ENCODE measurements at places on chromosomes 3 and 15.

DNA sequence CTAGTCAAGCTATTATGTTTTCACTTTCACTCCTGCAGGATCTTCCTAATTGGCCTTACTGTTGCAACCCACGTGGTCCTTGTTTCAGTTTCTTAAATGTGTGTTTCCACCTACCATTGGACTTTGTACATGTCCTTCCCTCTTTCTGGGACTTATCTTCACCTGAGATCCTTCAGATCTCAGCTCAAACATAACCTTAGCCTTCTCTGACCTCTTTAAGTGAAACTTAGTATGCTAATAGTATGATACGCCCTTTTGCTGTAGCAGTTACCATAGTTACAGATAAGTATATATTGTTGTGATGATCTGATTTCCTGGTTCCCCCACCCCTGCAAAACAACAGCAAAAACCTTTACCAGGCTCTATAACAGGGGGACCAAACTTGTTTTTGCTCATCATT, 35.2 kb downstream of the U2SURP start:
- DNase-seq: no peak

- no peak for DNase-seq
Observed at GRCh38 chr15:63385911-63386531, 4.4 kb upstream of the CA12 start.

DNA sequence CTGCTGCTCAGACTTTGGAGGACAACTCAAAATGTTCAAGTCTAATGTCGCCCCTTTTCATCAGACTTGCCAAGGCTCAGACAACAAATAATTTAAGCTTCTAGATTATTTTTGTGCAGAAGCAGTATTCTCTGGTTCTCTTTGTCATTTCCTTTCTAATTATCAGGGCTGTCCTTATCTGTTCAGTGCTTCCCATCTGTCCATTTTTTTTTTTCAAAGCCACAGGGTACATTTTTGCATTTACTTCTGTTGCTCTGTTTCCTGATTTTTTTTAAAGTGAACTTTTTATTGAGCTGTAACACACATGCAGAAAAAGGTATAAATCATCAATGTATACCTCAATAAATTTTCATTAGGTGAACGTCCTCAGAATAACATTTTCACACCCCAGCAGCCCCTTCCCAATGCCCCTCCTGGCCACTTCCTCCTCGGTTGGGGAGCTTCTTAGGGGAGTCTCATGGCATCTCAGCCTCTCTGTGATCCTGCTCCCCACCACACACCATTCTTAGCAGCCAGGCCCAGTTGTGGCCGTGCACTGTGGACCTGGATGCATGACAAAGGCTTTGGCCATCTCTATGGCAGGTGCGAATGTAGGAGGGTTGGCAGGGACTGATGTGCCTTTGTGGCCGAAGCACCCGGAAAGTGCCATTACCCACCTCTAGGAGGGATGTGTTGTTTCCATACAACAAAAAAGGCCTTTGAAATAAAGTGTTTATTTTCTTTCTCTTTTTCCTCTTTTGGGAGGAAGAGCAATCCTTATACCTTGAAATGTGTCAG, 303.5 kb upstream of the LRRFIP2 start:
- no peak for DNase-seq

DNA sequence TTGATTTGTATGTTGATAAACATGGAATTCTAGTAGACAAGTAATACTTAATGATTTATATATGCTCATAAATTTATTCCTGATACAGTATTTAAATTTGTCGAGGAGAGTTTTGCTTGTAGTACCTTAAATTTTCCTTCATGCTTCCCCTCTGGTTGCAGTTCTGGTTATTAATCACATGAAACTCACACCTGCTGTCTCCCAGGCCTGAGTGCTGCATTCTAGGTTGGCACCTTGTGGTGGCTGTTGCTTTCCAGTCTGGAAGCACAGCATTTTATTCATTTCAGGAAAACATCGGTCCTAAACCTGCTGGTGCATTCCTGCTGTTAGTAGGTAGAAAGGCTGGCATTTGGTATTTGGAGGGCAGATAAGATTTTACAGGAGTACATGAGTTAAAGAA, 44.9 kb downstream of the ATP1B3 start:
- DNase-seq: no peak

- DNase-seq: no peak
Observed at GRCh38 chr3:49164983-49165720, 979 bp downstream of the CCDC71 start.

GRCh38 chr3:58122936-58123700, 87.7 kb downstream of the DNASE1L3 start:
- DNase-seq: no peak

GRCh38 chr3:183300996-183301562, 48.0 kb downstream of the B3GNT5 start:
- DNase-seq: no peak

DNA sequence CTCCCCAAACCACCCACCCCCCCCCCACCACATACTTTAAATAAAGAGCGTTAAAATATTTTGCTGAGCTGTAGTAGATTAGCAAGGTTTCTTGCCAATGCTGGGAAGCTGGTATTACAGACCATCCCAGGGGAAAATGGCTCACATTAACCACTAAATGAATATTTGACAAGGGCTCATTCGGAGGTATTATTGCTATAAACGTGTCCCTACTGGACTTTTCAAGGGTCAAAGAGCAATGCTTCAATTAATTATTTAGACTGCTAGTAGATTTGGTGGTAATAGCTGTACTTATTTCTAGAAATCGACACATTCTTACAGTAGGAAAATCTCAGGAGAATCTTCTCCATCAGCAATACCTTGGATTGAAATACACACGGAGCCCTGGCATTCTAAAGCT, 5.2 kb downstream of the SOX2 start:
- DNase-seq: no peak

DNA sequence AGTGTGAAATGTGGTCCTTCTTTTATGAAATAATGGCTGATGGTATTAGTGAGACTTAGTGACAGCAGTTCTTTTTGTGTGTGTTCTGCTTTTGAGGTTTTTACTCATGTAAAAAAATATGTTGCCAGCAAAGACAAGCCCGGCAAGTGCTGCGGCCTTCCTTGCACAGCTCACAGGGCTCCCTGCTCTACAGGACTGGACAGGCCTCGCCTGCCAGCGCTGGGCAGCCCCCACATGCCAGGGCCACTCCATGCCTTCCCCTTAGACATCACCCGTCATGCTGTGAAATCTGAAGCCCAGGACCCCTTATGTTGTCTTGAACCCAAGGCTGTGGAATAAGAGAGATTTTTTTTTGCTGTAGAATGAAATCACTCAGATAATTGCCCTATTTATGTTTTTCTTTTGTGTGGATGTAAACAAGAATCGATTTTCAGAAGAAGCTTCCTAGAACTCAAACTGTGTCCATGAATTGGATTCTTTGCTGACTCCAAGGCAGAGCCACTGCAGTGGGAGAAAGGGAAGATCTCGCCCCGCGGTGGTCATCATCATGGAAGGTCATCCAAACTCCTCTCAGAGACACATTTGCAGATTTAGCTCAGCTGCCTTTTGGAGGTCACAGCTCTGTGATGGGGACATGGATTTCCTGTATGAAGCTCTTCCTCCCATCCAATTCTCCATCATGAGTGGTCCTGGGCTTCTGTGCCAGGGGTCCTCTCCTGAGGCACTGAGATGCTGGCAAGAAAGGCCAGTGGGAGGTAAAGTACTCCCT, 150.8 kb downstream of the ATP10A start:
- no peak for DNase-seq

DNA sequence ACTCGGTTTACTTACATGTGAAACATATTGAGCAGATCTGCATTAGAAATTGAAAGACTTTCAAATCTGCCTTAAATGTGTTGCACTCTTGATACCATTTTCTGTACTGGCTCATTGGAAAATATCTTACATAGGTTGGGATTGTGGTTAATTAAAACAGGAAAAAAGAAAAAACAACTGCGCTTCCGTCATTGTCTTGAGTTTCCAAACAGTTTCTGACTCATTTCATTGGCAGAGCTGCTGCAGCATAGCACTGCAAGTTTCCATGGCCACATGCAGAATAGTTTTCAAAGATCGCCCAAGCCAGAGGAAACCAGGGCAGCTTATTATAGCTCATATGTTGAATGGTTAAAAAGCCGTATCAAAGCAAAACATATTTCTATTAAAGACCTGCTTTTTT, 446.6 kb upstream of the BCHE start:
- DNase-seq: no peak

GRCh38 chr3:41963823-41964222, 1.9 kb upstream of the ULK4 start:
- no peak for DNase-seq

- DNase-seq: no peak
Observed at GRCh38 chr3:171200052-171200749, 173.7 kb upstream of the SLC2A2 start.

- no peak for DNase-seq
Observed at GRCh38 chr3:157868946-157869345, 237.3 kb downstream of the SHOX2 start.

GRCh38 chr3:141646760-141647561, 91.1 kb upstream of the RNF7 start:
- no peak for DNase-seq

GRCh38 chr3:24316887-24317383, 177.7 kb downstream of the THRB start:
- no peak for DNase-seq

GRCh38 chr3:72079369-72079872, 294.5 kb upstream of the PROK2 start:
- DNase-seq: no peak

- no peak for DNase-seq
Observed at GRCh38 chr15:78840661-78841375, 29.6 kb upstream of the ADAMTS7 start.

DNA sequence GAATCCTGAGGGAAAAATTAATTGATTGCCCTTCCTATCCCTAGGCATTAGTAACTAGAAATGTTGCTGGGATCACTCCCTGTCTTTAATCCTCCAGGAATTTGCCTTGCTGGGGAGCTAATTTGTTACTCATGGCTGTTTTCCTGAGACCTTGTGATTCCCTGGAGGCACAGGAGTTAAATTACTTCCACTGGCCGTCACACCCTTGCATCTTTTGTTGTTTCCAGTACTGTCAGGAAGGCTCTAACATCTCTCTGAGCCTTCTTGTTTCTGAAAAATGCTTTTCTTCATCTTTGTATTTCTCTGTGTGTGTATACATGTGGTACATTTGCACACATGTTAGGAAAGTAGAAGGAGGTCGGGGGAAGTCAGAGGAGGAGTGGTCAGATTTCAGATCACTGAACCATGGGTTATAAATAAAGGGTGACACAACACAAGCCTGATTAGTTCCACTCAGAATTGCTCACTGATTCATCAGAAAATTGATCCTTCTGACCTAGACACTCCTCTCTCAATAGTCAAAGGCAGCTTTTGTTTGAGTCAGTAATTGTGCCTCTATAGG, 23.5 kb upstream of the LRRFIP2 start:
- DNase-seq: no peak

DNA sequence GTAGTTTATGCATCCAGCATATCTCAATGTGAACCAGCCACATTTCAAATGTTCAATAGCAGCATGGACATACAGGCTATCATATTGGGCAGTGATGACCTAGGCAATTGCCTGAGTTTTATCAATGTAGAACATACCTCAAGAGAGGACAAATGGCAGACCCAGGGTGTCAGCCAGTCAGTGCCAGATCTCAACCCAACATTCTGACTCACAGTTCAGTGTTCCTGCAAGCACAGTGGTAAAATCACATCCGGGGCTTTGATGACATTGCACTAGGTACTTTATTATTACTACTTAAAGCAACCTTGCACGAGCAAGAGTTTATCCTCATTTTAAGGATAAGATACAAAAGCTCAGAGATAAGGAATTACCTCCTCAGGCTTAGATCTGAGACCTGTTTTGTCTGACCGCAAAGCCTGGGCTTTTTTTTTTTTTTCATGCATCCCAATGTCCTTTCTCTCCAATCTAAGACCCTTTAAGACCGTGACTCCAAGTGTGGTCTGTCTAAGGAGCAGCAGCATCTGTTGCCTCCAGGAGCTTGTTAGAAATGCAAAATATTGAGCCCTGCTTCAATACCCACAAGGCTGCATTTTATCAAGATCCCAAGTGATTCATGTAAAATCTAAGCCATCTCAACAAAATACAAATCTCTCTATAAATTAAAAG, 60.1 kb downstream of the SLC12A1 start:
- no peak for DNase-seq

- DNase-seq: no peak
Observed at GRCh38 chr3:71401695-71402231, 181.8 kb downstream of the FOXP1 start.

DNA sequence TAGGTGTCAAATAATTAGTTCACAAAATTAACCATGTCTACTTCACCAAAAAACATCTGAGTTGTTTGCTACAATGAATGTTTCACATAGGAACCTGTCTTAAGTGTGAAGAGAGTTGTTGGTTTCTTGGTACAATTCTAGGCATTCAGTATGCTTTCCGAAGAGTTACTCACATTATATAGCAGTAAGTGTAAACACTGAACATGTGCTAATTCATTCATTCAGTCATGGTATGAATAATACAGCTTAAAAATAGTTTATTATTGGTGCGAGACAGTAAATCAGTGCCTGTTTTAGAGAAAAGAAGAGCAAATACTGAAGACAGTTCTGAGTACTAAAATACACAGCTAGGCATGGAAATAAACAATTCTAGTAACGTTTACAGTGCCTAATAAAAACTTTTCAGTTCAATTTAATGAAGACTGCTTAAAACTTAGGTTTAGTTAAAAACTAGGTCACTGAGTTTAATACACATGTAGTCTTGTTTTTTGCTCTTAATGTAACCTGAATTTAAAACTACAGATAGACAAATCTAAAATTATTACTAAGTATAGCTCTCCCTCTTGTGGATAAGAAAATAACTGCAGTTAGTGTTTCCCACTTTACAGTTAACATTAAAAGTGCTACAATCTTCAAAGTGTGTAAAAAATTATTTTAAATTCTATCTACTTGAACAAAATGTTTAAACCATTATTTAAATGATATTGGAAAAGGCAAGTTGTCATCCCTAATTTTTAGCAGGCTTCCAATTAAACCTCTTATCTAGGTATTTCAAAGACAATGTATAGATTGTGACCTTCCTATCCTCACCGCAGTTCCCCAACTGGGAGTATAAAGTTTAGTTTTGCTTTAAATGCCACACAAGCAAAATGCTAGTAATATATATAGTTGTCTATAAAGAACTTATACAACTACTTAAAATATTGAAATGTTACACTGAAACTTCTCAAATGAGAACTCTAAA, 20.1 kb upstream of the ZCWPW2 start:
- DNase-seq: no peak

GRCh38 chr3:10780922-10781321, 35.1 kb upstream of the SLC6A11 start:
- no peak for DNase-seq

DNA sequence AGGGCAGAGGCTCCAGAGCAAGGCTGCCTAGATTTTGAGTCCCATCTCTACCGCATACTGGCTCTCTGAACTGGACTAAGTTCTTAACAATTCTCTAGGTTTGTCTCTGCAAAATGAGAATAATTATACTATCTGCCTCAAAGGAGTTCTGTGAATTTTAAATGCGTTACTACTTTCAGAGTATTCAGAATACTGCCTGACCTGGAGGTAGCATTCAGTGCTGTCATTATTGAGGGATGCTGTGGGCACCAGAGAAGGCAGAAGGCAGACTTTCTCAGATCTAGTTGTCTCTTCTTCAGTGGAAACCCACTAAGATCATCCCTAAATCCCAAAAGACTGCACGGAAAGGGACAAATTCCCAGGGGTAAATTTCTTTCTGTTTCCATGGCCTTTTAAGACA, 147.4 kb upstream of the RORA start:
- no peak for DNase-seq

GRCh38 chr15:82300883-82301282, 38.3 kb downstream of the SAXO2 start:
- no peak for DNase-seq
